Keratinocyte (primary cell): ENCODE measurements at places on chromosomes 3 and 15.

GRCh38 chr15:37080261-37080921 is 20.0 kb downstream of the MEIS2 start:
- no peak overlapping the region for H3K4me3 ChIP-seq
- H3K36me3 ChIP-seq: peaks cover 8% of the 10 kb centered on the region
- no peaks in the 10 kb centered on the region for H3K4me1 ChIP-seq
- no peak overlapping the region for H3K27ac ChIP-seq
- no peak for DNase-seq

DNA sequence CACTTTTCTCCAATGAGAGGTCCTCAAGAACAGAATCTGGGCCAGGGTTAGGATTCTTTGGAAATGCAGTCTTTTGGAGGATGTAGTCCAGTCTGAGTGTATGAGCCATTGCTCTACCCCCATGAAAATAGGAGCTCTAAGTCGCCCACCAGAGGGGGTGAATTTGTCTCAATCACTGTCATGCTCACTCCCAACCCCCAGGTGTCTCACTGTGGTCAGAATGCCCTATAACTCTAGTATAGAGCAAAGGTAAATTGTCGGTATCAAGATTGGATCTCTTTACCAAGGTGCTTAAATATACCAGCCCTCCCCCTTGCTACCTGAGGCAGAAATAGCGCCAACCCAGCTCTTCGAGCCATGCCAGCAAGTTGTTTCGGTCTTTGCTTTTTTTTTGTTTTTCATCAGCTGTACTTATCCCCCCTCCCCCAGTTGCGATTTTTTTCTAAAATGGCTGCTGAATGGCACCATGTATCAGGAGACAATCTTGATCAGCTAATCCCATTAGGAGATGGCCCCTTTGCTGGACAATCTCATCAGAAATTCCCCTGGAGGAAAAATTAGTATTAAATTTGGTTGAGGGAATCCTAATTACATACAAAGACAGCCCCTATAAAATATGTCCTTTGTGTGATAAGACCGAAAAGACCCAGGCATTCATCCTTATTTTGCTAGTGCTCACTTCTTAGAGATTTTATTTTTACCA is 130.7 kb downstream of the EBLN2 start:
- no peak for DNase-seq
- no peaks in the 10 kb centered on the region for H3K4me1 ChIP-seq
- no peaks in the 10 kb centered on the region for H3K27me3 ChIP-seq
- H3K36me3 ChIP-seq: no peaks in the 10 kb centered on the region
- H3K4me3 ChIP-seq: no peak overlapping the region
- no peak overlapping the region for H3K27ac ChIP-seq

GRCh38 chr3:187759601-187760000 is 14.3 kb upstream of the BCL6 start:
- H3K4me1 ChIP-seq: peaks cover 9% of the 10 kb centered on the region
- no peaks in the 10 kb centered on the region for H3K36me3 ChIP-seq
- no peaks in the 10 kb centered on the region for H3K27me3 ChIP-seq
- H3K27ac ChIP-seq: no peak overlapping the region
- DNase-seq: no peak
- H3K4me3 ChIP-seq: no peak overlapping the region

DNA sequence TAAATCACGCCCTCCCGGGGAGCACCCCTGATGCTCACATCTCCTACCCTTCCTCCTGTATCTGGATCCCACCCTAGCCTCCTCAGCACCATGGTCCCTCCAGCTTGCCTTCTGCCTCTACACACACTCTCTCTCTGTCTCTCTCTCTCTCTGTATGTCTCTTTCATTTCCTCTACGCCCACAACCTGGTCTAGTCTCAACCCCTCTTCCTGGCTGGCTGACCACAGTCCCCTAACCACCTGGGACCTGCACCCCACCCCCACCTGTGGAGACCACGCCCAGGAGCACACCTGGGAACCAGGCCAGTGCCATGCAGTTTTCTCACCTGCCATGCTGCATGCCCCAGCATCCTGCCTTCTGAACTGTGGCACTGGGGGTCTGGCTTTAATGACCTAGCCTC is 4.0 kb upstream of the CFAP100 start:
- no peaks in the 10 kb centered on the region for H3K36me3 ChIP-seq
- H3K4me1 ChIP-seq: peaks cover 2% of the 10 kb centered on the region
- H3K27me3 ChIP-seq: peaks cover 54% of the 10 kb centered on the region
- DNase-seq: no peak

DNA sequence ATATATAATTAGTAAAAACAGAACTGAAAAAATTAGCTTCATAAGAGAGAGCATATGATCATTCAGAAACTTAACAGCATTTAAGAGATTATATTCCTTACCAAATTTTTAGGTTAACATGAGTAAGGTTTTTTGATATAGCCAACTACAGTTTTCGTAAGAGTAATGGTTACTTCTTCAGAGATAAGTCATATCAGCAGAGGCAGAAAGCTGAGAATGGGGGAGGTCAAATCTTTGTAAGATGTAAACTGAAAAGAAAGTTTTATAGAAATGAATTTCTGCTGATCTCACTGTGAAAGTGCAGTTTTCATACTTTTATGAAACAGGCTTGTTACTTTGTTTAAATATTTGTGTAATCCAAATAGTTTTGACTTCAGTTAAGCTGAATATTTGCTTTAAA is 193.3 kb downstream of the ZBTB20 start:
- no peaks in the 10 kb centered on the region for H3K27me3 ChIP-seq
- H3K36me3 ChIP-seq: no peaks in the 10 kb centered on the region
- no peak for DNase-seq

- peaks cover 11% of the 10 kb centered on the region for H3K4me1 ChIP-seq
- no peak overlapping the region for H3K27ac ChIP-seq
- no peak overlapping the region for H3K4me3 ChIP-seq
- no peak for DNase-seq
Observed at GRCh38 chr3:182382112-182382857, 411.0 kb upstream of the ATP11B start.

- no peak overlapping the region for H3K4me3 ChIP-seq
Observed at GRCh38 chr3:7288133-7288532, 427.2 kb downstream of the GRM7 start.

DNA sequence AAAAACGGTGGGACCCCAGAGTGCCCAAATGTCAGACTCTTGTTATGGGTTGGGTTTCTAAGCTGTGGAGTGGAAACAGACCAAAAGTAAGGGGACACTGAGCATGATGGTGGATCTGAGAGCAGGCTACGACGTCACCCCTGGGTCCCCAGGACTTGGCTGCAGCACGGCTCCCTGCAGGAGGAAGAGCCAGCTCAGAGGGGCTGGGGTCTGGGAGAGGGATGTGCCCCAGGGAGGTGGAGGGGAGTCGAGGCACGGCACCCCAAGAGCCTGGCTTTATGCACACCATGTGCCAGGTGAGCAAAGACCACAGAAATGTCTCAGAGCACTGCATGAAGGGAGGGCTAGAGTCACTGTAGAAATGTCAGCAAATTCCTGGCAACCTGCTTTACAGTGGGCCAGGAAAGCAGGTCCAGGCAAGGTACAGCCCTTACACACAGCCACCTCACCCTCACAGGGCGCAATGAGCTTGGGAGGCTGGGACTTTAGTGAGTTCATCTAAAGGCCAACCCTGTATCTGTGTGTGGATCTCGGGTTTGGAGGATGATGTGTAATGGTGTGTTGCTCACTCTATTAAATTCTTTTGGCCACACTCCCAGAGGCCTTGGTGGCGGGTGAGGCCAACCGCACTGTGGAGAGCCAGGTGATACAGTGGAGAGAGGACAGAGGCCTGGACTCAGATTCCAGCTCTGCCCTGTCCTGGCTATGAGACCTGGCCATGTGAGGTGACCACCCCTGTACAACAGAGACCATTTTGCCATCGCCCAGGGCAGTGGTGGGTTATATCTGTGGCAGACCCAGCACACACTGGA is 14.1 kb downstream of the CTSH start:
- no peaks in the 10 kb centered on the region for H3K36me3 ChIP-seq
- H3K4me3 ChIP-seq: no peak overlapping the region
- DNase-seq: peak; percentile 96

DNA sequence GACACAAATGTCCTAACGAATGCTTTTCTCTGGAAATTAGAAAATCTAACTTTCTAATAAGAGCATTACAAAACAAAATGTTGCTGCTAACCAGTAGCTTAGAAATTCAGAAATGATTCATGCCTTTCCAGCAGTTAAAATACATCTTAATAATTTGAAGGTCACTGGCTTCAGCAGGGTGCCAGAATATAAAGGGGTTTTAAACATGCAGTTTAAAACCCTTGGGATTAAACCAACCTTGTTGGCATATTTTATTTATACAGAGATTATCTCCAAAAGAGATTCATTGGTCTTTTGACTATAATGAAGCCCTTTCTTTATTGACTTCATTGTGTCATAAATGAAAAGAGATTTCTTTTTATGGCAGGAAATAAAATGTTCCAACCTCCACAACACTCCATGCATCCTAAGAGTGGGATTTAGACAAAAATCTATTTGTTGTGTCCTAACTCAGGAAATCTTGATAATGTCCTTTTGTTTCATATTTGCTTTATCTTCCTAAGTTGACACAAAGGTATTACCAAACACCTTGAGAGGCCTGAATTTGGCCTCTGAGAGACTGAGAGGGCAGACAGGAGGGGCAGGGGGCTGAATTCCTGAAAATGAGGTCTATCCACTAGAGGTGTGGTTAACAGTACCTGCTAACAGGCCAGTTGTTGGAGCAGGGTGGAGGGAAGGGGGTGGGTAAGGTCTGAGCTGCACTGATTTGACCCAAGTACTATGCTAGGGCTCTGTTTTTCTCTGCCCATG is 124.4 kb downstream of the FEZF2 start:
- H3K4me3 ChIP-seq: no peak overlapping the region
- H3K27me3 ChIP-seq: no peaks in the 10 kb centered on the region
- DNase-seq: no peak
- no peaks in the 10 kb centered on the region for H3K36me3 ChIP-seq

DNA sequence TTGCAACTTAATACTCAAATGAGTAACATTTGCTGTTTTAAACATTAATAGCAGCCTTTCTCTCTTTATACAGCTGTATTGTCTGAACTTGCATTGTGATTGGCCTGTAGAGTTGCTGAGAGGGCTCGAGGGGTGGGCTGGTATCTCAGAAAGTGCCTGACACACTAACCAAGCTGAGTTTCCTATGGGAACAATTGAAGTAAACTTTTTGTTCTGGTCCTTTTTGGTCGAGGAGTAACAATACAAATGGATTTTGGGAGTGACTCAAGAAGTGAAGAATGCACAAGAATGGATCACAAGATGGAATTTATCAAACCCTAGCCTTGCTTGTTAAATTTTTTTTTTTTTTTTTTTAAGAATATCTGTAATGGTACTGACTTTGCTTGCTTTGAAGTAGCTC is 40.3 kb downstream of the CTNNB1 start:
- no peak for DNase-seq
- H3K27me3 ChIP-seq: no peaks in the 10 kb centered on the region

- H3K27me3 ChIP-seq: no peaks in the 10 kb centered on the region
- no peak overlapping the region for H3K27ac ChIP-seq
- no peak for DNase-seq
- H3K36me3 ChIP-seq: peaks cover 2% of the 10 kb centered on the region
- no peaks in the 10 kb centered on the region for H3K4me1 ChIP-seq
- H3K4me3 ChIP-seq: no peak overlapping the region
Observed at GRCh38 chr3:107752202-107752990, 229.6 kb downstream of the BBX start.

- H3K27ac ChIP-seq: no peak overlapping the region
- peaks cover 2% of the 10 kb centered on the region for H3K4me1 ChIP-seq
- H3K36me3 ChIP-seq: no peaks in the 10 kb centered on the region
- no peak for DNase-seq
- no peaks in the 10 kb centered on the region for H3K27me3 ChIP-seq
- no peak overlapping the region for H3K4me3 ChIP-seq
Observed at GRCh38 chr3:31240466-31240865, 292.3 kb upstream of the STT3B start.

- no peak for DNase-seq
- H3K27ac ChIP-seq: no peak overlapping the region
- H3K36me3 ChIP-seq: no peaks in the 10 kb centered on the region
- peaks cover 50% of the 10 kb centered on the region for H3K27me3 ChIP-seq
- H3K4me3 ChIP-seq: no peak overlapping the region
Observed at GRCh38 chr3:13018043-13018451, 55.2 kb downstream of the IQSEC1 start.
